ENCODE measurements at places on chromosomes 2 and 18. TPM values are rescaled to one million over a fixed set of nuclear protein-coding genes. Genes with fewer than 3 reads are reported as not detected.

- H3K4me3 ChIP-seq = no peak overlapping the region
- no peaks in the 10 kb centered on the region for H3K36me3 ChIP-seq
- no peak for DNase-seq
- no peaks in the 10 kb centered on the region for H3K27me3 ChIP-seq
- H3K27ac ChIP-seq = no peak overlapping the region
- H3K4me1 ChIP-seq = no peaks in the 10 kb centered on the region
These were observed 565.9 kb downstream of the RIT2 start for GRCh38 chr18:42549596-42549995.

- no peaks in the 10 kb centered on the region for H3K36me3 ChIP-seq
- H3K4me3 ChIP-seq = no peak overlapping the region
- H3K27me3 ChIP-seq = no peaks in the 10 kb centered on the region
- no peak for DNase-seq
- no peak overlapping the region for H3K27ac ChIP-seq
These were observed 156.7 kb upstream of the HAAO start for GRCh38 chr2:42949125-42949524.

CGREF1 gene
- total RNA-seq = not detected

GRCh38 chr2:238237431-238238135 is 2.3 kb downstream of the HES6 start:
- H3K4me1 ChIP-seq = peaks cover 16% of the 10 kb centered on the region
- H3K27ac ChIP-seq = no peak overlapping the region
- H3K36me3 ChIP-seq = no peaks in the 10 kb centered on the region
- H3K4me3 ChIP-seq = no peak overlapping the region
- peak; percentile 15 for DNase-seq
- H3K27me3 ChIP-seq = peaks cover 12% of the 10 kb centered on the region

GRCh38 chr2:128178650-128179460 is 87.9 kb downstream of the UGGT1 start:
- no peak overlapping the region for H3K4me3 ChIP-seq
- H3K27me3 ChIP-seq = no peaks in the 10 kb centered on the region
- no peaks in the 10 kb centered on the region for H3K4me1 ChIP-seq
- no peak for DNase-seq
- peaks cover 94% of the 10 kb centered on the region for H3K36me3 ChIP-seq
- H3K27ac ChIP-seq = no peak overlapping the region

DNA sequence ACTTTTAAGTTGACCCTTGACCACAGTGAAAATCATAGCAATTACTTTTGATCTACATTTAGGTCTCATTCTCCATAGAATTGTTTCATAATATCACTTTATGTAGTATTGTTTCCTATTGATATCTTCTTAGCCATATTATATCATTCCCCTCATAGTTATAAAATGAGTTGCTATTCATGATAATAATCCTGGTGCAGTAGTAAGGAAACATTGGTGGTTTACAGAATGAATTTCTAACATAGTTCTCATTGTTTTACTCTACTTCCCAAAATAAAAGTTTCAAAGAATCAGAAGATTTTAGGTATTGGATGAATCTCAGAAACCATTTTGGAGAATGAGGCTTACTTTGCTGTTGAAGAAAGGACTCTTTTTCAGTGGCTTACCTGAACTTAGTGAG is 246.0 kb downstream of the PARD3B start:
- H3K27ac ChIP-seq = no peak overlapping the region
- H3K27me3 ChIP-seq = no peaks in the 10 kb centered on the region
- H3K4me3 ChIP-seq = no peak overlapping the region
- H3K4me1 ChIP-seq = no peaks in the 10 kb centered on the region

- H3K27ac ChIP-seq = no peak overlapping the region
- no peak for DNase-seq
- no peak overlapping the region for H3K4me3 ChIP-seq
These were observed 249.7 kb downstream of the TPGS2 start for GRCh38 chr18:36578871-36579710.

Data from upper lobe of left lung (tissue), 6 donors.